Activated CD4-positive, alpha-beta T cell treated with anti-CD3 and anti-CD28 coated beads, Interleukin-2, Interleukin-6, amounts not matched to agents 100 ng/mL and 50 ng/mL, durations not matched to agents 16 hours and 8 hours (primary cell): ENCODE measurements at places on chromosomes 5 and 9.

DNA sequence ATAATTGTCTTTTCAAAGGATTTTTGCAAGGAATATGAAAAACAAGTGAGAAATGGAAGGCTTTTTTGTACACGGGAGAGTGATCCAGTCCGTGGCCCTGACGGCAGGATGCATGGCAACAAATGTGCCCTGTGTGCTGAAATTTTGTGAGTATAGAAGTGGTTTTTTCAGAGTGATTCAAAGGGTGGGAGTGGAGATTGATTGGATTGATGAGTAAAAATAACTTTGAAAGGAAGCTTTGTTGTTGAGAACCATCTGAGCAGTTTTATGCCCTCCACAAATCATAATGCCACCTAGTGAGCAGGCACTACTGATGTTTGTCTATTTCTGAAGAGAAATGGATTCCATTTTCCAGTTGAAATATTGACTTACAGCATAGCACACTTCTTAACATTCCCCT lies 30.6 kb downstream of the SPINK5 start:
- DNase-seq, result no peak

DNA sequence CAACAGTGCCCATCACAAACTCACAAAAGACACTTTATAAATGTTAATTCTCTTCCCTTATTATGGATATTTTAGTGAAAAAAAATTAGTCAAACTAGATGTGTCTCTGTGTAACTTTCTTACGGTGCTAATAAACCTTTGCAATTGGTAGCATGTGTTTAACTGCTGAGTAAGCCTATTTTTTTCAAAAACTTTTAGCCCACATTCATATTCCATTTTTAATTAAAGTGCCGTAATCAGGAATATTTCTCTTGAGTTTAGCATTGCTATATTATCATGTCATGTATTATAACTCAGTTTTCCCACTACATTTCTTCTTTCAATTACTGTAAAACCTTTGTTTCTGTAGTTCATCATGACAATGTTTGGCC lies 51.4 kb downstream of the FYB1 start:
- DNase-seq, result no peak

GRCh38 chr5:128854931-128855330 lies 110.4 kb upstream of the SLC27A6 start:
- no peak for DNase-seq

- DNase-seq, result no peak
Measured at GRCh38 chr9:105346273-105346672, 101.6 kb upstream of the FSD1L start.

GRCh38 chr5:157038568-157039187 lies 20.2 kb downstream of the HAVCR1 start:
- DNase-seq, result no peak

GRCh38 chr5:54820346-54821134 lies 164.9 kb downstream of the ESM1 start:
- DNase-seq, result no peak

- DNase-seq, result no peak
Measured at GRCh38 chr9:93578844-93579243, 2.5 kb downstream of the PHF2 start.

GRCh38 chr5:154356958-154357357 lies 88.8 kb upstream of the SAP30L start:
- no peak for DNase-seq

- peak; percentile 8 for DNase-seq
Measured at GRCh38 chr5:56561-57290, 35.2 kb upstream of the PLEKHG4B start.

DNA sequence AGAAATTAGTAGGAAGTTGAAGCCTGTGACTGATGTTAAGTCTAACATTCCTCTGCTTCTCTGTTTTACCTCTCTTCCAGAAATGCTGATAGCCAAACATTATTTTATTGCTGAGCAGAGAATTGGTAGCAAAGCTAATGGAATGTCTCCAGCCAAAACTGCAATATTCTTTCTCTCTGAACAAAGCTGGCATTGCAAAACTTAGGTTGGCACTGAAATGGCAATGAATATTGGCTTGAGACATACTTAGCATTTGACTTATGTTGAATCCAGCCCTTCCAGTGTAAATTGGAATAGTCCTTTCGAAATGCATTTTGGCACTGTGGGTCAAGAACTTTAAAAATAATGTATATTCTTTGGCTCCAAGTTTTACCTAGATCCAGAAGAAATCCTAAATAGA lies 21.1 kb downstream of the FAF2 start:
- DNase-seq, result no peak

DNA sequence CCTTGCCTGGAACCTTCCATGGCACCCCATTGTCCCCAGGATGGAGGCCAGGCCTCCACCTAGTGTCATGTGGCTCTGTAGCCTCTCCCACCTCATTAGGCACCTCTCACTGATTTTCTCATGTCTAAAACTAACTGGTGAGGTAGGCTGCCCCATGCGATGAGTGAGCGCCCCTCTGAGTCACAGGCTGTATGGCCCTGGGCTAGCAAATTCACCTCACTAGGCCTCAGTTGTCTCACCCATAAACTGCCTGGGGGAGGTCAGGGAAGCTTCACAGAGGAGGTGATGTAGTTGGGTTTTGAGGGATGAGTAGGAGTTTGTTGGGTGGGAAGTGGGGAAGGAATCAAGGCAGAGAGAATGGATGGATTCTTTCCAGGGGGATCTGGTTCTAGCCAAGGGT lies 8.8 kb downstream of the RXRA start:
- no peak for DNase-seq

GRCh38 chr5:159178978-159179377 lies 30.4 kb downstream of the RNF145 start:
- peak; percentile 58 for DNase-seq
